ENCODE measurements at places on chromosomes 11 and 22.

DNA sequence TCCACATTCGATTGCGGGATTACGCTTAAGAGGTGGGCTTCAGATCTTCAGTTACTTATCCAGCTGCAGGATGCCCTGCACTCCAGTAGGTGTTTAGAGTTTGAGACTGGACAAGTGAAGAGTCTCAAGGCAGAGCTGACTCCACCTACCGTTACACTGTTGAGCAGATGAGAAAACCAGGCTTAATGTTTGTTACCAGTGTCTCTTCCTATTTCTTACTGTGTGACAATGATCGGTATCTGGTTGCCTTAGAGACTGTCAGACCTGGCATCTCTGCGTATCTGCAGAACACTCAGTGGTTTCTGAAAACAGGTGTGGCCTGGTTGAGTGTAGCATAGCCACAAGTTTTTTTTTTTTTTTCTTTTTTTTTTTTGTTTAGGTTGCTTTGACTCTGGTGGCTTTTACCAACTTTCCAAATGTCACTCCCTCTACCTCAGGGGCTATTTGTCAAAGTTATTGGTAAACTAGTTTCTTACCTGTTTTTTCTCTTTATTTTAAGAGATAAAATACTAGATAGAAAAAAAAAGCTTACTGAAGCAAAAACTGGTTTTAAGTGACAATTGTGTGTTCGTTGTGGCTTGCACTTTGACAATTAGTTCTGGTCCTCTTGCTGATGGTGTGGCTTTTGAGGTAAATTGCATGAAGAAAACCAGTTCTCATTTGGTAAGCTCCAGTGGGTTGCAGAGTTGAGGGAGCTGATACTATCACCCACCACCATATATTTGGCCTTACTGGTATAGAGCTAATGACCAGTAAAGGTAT is 284.8 kb downstream of the ETS1 start:
- no peak for DNase-seq

- no peak for DNase-seq
These were observed 5.3 kb downstream of the CFL1 start for GRCh38 chr11:65852508-65853245.

DNA sequence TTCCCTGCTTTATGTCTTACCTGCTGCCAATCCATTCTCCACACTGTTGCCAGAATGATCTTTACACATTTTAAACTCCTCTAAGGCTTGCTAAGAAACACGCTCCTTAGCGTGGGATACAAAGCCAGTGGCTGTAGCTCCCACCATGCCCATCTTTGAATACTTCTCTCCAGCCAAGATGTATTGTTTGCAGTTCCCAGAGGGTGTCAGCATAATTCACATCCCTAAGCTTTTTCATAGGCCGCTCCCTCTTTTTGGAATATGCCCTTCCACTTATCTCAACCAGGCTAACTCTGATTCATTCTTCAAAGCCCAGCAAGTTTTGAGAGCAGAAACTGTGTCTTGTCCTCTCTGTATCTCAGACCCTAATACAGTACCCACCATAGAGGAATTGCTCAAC is 8.1 kb upstream of the UPK2 start:
- no peak for DNase-seq

GRCh38 chr11:111826322-111826950 is 44.9 kb downstream of the ALG9 start:
- no peak for DNase-seq

- DNase-seq: no peak
These were observed 21.8 kb downstream of the VPS37C start for GRCh38 chr11:61139387-61139786.

GRCh38 chr11:35549787-35550186 is 24.4 kb upstream of the PAMR1 start:
- peak; percentile 22 for DNase-seq

- no peak for DNase-seq
These were observed 210.8 kb downstream of the CEP164 start for GRCh38 chr11:117538263-117539135.

GRCh38 chr11:16096336-16096735 is 260.0 kb downstream of the SOX6 start:
- no peak for DNase-seq

DNA sequence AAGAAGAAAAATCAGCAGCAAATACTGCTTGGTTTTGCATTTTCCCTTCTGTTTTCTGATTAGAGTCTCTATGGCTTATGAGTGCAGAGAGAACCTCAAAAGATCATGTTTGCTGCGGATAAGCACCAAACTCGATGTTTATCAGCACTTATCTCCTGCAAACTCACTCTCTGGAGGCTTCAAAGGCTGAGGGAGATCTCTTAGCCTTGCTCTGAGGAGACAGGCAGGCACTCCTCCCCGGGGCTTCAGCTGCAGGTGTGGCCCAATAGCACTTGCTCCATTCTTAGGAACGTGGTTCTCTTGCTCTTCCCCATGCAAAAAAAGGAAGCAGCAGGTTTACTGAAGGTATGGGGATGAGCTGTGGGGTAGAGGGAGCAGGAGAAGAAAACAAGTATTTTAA is 45.1 kb downstream of the FLI1 start:
- no peak for DNase-seq

DNA sequence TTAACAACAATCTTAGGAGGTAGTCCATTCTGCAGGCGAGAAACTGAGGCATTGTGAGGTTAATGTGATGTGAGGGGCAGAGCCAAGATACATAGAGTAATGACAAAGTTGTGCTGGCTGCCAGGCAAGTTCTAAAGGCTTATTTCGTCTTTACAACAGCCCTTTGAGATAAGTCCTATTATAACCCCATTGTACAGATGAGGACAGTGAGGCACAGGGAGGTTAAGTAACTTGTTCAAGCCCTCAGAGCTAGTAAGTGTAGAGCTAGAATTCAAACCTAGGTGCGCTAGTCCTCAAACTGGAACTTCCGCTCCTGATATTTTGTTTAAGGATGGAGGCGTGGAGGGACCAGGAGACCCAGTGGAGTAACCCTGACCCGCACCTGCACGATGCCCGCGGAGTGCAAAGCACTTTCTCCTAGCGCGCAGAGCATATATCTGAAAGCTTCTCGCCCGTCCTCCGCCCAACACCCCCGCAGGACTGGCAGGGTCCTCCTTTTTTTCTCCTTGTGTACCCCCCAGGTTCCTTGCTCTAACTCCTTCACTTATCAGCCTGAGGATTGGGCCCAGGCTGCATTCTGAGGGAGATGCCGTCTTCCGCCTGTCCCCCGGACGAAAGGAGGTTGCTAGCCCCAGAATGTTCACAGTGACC is 4.9 kb upstream of the FLI1 start:
- no peak for DNase-seq

GRCh38 chr11:121881806-121882205 is 234.2 kb downstream of the BLID start:
- DNase-seq: no peak

DNA sequence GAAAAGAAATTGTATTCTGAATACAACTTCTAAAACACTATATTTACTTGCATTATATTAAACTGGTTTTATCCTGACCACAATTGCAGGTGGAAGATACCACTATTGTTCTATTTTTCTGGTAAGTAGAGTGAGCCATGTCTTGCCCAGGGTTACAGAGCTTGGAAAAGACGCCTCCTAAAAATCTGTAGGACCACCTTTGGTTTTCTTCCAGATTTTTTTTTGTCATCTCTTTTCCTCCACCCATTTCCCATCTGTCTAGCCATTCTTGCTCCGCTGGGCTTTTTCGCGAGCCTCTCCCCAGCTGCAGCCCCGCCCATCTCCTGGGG is 294 bp upstream of the MTMR3 start:
- DNase-seq: no peak

DNA sequence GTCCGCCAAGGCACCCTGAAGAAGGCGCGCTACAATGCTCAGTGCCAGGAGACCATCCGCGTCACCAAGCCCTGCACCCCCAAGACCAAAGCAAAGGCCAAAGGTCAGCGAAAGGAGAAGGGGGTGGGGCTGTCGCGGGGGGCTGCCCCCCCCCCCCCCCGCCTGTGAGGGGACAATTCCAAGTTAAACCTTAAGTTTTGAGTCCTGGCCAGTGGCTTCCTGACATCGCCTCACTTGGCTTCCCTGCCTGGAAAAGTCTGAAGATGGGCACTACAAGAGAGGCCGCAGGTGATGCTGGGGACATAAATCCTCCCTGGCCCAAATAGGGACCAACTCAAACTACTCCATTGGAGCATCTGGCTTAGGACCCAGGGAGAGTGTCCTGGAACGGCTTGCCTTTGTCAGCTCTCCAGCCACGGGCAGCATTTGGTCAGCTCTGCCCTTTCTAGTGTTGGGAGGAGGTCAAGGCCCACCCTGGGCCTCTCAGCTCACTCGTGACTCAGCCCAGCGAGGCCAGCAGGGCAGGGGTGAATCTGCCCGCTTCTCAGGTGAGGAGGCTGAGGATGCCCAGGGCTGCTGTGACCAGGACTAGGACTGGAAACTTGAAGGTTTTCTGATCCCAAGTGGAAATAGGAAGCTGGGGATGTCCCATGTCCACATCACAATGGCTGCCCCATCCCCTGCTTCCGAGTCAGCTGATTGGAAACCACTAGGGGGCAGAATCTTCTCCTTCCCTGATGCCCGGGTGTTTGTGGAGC is 1.4 kb downstream of the MDK start:
- DNase-seq: peak; percentile 67

GRCh38 chr22:23786752-23787599 is at the start of gene SMARCB1:
TSS of gene SMARCB1 (plus strand) at chr22:23786966. CDS start at chr22:23787170, 204 bp downstream.
- DNase-seq: peak; percentile 98

DNA sequence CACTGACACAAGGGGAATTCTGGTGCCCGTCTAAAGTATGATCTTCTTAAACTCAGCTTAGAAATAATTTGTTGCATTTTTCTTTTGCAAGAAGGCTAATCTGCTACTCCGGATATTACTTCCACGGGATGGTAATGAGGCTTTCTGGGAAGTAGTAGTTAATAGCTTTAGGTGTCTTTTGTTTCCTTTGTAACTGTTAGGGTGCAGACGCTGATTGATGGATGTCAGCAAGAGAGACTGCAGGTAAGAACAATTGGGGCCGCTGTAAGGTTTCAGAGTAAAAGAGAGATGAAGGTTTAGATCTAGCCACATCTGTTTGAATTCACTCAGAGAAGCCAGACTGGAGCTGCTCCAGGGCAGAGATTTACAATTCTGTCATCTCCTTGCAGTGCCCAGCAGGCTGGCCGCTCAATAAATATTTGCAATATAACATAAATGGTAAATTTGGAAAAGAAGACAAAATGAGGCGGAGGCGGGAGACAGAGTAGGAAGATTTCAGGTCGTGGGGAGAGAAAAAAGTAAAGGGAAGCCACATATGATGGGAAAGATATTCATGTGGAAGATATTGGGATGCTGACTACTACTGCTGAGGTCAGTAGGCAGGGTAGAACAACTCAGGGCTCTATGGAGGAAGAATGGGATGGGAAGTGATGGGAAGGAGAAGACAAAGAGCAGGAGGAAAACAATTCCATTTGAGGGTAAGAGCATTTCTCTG is 320.5 kb downstream of the AASDHPPT start:
- no peak for DNase-seq

GRCh38 chr11:20016526-20016925 is 143.7 kb downstream of the DBX1 start:
- no peak for DNase-seq

- DNase-seq: no peak
These were observed 140.1 kb downstream of the DBX1 start for GRCh38 chr11:20020198-20020597.

DNA sequence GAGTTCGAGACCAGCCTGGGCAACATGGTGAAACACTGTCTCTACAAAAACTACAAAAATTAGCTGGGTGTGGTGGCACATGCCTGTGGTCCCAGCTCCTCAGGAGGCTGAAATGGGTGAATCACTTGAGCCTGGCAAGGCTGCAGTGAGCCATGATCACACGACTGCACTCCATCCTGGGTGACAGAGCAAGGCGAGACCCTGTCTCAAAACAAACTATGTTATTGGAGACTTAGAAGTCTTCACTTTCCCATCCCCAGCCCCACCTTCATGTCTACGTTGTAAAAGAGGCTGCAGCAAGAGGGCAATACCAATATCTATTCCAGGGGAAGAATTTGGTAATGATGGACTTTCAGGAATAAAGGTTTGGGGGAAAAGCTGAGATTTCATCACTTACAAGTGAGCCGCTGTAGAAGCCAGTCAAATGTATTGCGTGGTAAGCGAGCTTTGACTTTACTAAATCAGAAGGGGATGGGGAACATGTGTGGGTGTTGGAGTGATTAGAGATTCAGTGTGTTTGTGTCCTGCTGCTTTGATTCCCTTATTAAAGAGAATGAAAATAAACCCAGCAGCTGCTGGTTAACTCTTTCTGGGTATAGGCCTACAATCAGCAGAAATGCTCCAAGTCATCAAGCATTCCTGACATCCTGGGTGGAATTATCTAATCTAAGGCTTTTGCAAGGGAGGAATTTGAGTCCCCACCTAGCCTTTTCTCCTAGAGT is 53.7 kb downstream of the UBASH3B start:
- no peak for DNase-seq

- DNase-seq: no peak
These were observed 40.9 kb downstream of the TCF20 start for GRCh38 chr22:42229455-42230149.

DNA sequence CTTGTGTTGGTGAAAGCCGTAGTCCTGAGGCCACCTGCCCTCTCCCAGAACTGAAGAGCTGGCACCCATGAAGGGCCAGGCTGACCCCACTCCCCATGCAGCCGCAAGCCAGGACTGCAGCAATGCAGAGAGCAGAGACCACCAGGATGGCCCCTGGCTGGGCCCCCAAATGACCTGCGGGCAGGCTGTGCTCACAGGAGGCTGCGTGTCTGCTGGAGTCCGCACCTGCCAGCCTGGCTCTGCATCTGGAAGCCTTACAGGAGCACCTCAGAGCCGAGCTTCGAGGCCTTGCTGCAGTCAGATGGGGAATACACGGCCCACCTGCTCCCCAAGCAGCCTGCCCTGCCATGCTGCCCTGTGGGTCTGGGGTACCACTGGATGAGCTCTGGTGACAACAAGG is 1336.8 kb downstream of the TBC1D22A start:
- DNase-seq: no peak

DNA sequence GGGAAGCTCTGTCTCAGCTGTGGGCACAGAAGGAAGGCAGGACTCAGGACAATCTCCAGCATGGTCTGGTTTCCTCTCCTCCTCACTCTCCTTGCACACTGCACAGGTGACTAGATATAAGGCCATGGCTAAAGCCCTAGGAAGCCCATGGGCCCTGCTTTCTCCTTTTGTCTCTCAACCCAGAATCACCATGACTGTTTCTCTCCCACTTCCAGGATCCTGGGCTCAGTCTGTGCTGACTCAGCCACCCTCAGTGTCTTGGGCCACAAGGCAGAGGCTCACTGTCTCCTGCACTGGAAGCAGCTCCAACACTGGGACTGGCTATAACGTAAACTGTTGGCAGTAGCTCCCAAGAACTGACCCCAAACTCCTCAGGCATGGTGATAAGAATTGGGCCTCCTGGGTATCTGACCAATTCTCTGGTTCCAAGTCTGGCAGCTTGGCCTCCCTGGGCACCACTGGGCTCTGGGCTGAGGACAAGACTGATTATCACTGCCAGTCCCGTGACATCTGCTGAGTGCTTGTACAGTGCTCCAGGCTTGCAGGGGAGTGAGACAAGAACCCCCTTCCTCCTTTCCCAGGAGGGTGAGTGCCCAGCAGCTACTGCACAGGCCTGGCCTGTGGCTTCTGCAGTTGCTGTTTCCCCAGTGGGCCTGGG is 104.0 kb upstream of the TOP3B start:
- no peak for DNase-seq

GRCh38 chr22:26848244-26848920 is 191.0 kb downstream of the MIAT start:
- DNase-seq: no peak

All from HEK293T (cell line).